Activated T-helper 1 cell treated with anti-CD3 and anti-CD28 coated beads, Interleukin-12 subunit alpha, Interleukin-12 subunit beta, Interleukin-2, Interleukin-4 antibody, amounts not matched to agents 30 ng/mL and 10 ng/mL and 1 ng/mL, durations not matched to agents 14 hours and 24 hours and 36 hours (primary cell): ENCODE measurements at places on chromosomes 16 and 17. TPM values are rescaled to one million over a fixed set of nuclear protein-coding genes. Genes with fewer than 3 reads are reported as not detected.

DNA sequence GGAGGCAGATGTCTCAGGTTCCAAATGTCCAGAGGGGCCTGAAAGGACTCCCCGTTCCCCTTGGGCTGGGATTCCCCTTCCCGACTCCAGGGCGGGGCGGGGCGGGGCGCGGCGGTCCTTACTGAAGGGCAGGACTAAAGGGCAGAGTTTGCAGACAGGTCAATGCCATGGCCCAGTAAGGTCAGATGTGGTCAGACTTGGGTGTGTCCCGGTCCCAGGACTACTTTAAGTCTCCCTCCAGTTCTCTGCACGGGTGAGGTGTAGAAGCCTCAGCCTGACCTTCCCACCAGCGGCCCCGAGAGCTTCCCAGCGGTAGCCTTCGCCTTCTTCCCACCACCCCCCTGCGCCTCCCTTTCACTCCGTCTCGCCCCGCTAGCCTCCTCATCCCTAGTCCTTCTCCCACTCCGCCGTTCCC, 532 bp downstream of the KDM6B start:
- peak; percentile 24 for DNase-seq

DNA sequence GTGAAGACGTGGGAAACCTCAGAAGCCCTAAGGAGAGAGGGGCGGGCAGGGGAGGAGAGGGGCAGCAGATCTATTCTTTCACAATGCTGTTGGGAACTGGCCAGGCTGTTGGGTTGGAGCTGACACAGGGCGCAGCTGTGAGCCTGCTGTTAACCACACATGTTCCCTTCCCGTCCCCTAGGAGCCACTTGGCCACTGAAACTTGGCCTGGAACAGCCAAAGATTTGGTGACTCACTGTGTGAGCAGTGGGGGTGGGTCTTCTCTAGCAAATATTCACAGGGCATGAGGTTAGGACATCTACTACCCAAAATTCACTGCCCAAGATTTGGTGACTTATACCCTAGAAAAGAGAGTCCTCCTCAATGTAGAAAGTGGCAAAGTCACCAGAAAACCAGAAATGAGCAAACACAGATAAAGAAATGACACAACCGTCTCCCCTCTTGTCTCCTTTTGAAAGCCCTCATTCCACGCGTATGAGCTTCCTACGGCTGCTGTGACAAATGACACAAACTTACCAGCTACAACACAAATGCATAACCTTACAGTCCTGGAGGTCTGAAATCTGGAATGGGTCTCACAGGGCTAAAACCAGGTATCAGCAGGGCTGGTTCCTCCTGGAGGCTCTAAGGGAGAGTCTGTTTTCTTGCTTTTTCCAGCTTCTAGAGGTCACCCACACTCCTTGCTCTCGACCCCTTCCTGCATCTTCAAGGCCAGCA, 6.3 kb downstream of the TBC1D16 start:
- DNase-seq: no peak

GRCh38 chr16:81189100-81189664, 49.3 kb upstream of the BCO1 start:
- no peak for DNase-seq

DNA sequence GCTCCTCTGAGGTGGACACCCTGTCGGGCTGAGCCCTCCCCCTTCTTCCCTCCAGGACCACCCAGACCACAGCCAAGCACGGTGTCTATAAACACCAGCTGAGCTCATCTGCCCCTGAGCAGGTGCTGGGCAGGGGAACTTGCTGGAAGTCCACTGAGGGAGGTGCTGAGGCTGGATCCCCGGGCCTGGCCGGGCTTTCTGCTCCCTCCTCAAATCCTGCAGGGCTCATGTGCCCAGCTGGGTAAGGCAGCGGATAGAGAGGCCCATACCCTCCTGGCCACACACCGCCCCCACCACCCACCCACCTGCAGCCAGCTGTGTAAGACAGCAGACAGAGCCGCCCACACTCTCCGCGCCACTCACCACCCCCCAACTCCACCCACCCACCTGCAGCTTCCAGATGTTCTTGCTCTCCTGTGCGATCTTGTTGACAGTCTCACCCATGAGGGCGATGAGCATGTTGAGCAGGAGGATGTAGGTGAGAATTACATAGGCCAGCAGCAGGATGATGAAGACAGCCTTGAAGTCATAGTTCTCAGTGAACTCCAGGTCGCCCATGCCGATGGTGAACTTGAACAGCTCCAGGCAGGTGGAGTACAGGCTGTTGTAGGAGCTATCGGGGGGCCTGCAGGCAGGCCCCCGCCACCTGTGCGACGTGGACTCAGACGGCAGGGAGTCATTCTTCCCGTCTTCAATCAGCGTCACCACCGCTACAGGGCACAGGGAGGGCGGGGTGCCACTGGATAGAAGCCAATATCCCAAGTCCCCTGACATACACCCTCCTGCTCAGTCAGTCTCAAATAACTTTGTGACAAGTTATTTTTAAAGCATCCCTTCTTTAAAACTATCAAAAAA, 15.9 kb upstream of the TRPV3 start:
- no peak for DNase-seq

DNA sequence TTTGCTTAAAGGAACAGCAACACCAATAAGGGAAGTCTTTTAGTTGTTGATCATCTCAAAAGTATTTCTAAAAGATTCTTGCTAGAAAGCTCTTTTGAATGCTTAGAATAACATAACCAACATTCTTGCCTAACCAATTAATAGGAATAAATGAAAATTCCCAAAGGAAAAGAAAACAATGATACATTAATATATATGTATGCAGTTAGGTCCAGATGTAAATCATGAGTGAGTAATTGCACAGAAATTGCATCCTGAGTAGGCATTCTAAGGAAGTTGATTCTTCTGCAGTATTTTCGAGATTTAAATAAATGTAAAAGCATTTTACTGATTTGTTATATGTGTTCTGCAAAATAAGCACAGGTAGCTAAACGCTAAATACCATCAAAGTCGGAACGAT, 22.1 kb downstream of the COX10 start:
- no peak for DNase-seq

DNA sequence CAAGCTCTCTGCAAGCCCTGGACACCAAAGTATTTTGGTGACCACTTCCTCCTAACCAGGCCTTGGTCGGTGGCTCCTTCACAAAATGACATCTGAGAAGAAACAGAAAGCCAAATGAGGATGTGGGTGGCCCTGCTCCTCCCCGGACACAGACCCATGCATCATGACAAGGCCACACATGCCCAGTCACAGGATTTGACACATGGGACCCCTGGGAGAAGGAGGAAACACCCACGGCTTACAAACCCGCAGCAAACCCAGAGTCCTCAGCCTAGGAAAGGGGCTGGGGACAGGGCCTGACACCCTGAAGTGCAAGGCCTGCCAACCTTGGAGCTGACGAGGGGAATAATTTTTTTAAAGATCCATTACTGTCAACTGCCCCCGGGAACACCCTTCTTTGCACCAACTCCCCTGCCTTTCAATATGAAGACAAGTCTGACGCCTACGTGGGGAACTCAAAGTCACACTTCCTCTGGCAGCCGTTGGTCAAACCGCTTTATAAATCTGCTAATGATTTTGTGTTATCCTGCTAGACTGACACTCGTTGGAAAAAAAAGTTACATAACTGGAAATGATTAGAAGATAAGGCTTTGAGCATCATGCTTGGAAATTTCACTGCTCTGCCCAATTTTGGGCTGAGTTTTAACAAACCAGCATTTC, 41.3 kb downstream of the GAS7 start:
- DNase-seq: no peak

The NLRC5 gene
- total RNA-seq: 164 and 175 TPM in 2 replicates

The CRYM gene
- not detected in 2 replicates for total RNA-seq

The NQO1 gene
- total RNA-seq: 9.7 and 9.8 TPM in 2 replicates
